ENCODE measurements at places on chromosomes 13 and 19. TPM values are rescaled to one million over a fixed set of nuclear protein-coding genes. Genes with fewer than 3 reads are reported as not detected.
A peak's percentile ranks its signal among the peaks of the same experiment; 100 is the strongest.

Gene GRIN2D
- total RNA-seq = 0.11 TPM

DNA sequence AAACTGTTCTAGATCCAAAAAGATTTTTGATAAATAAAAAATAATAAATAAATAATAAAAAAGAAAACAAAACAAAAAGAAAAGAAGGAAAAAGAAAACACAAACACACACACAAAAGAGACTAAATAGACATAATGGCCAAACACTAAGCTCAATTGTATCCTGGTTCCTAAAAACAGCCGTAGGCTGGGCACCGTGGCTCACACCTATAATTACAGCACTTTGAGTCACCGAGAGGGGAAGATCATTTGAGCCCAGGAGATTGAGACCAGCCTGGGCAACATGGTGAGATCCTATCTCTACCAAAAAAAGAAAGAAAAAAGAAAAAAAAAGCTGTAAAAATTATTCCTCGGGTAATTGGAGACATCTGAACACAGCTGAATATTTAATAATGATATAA lies 8.9 kb downstream of the ETHE1 start:
- no peak for DNase-seq

Gene CDC42EP5
- not detected for total RNA-seq

- no peak for DNase-seq
Measured at GRCh38 chr19:29324717-29325116, 111.8 kb upstream of the UQCRFS1 start.

Gene DMKN
- total RNA-seq = not detected

DNA sequence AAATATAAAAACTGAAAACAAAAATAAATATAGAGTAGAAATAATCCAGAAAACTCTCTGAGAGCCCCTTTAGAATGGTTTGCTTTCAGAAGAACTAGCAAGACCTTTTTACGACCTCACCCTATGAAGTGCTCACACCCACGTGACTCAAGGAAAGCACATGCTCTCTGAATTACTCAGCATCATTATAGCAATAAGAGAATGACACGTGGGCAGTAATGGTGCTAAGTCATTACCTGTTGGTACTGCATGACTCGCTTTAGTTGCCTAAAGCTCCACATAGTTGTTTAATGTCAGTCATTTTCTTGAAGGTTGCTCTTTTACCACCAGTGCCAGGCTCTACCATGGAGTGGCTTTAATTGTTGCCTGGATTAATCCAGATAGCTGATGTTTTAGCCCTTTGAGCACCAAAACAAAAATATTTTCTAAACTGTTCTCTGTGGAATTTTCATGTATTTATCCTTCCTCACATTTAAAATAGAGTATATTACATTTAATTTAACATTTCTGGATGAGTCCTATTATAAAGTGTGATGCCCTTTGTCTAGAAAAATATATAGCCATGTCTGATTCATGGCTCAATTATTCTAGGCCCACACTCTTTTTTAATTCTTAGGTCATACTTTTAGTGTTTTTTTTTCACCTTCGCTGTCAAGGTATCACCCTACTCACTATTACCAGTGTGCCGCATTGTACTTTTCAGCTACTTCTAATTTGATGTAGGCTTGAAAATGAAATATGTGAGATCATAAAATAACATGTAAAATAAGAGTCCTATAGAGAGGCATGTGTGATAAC lies 56.8 kb downstream of the THSD1 start:
- no peak for DNase-seq

Gene CHERP
- 87.1 TPM for total RNA-seq

Gene NPAS1
- 8.4 TPM for total RNA-seq

- DNase-seq = no peak
Measured at GRCh38 chr13:41139296-41139966, 6.8 kb upstream of the KBTBD6 start.

- no peak for DNase-seq
Measured at GRCh38 chr13:42394361-42394708, 122.4 kb downstream of the AKAP11 start.

- DNase-seq = peak; percentile 69
Measured at GRCh38 chr19:2477732-2478191, 1.8 kb downstream of the GADD45B start.

Gene SETDB2
- 41.3 TPM for total RNA-seq

Gene ZNF560
- not detected for total RNA-seq

- no peak for DNase-seq
Measured at GRCh38 chr13:90447734-90448101, 899.8 kb upstream of the MIR17HG start.

Gene APLP1
- total RNA-seq = 0.70 TPM

Gene PSG4
- not detected for total RNA-seq

DNA sequence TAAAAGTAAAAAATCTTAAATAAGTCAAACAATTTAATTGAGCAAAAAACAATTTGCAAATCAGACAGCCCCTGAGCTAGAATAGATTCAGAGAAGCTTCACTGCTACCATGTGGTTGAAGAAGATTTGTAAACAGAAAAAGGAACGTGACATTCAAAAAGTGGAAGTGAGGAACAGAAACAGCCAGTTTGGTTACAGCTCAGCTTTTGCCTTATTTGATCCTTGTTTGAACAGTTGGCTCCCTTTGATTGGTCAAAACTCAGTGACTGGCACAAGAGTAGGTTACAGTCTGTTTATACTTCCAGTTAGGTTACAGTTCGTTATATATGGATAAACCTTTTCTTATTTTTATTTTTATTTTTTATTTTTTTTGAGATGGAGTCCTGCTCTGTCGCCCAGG lies 5.8 kb downstream of the ZNF221 start:
- DNase-seq = peak; percentile 23

Gene AMER2
- total RNA-seq = not detected

Gene ATXN8OS
- not detected for total RNA-seq

GRCh38 chr13:99278200-99278599 lies 20.0 kb upstream of the GPR18 start:
- DNase-seq = no peak

- DNase-seq = peak; percentile 66
Measured at GRCh38 chr13:31042481-31043165, 110.2 kb downstream of the TEX26 start.

DNA sequence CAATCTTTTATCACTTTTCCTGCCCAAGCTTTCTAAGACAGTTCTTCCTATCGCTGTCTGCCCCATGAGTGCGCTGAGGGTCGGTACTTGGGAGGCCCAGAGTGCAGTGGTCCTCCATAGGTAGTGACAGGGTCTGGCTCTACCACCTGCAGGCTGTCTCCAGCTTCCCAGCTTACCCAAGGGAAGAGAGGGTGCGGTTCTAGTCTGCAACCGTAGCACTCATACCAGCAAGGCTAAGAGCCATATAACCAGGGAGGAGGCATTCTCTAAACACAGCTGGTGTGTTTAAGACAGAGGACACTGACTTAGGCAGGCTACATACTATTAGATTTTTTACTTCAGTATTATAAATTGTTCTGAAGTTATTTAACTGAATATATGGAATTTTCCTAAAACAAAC lies 8.2 kb downstream of the PROZ start:
- DNase-seq = no peak

Gene ZNF813
- 6.7 TPM for total RNA-seq

Data from OCI-LY7 (cell line).